ENCODE measurements at places on chromosomes 2 and 18.

DNA sequence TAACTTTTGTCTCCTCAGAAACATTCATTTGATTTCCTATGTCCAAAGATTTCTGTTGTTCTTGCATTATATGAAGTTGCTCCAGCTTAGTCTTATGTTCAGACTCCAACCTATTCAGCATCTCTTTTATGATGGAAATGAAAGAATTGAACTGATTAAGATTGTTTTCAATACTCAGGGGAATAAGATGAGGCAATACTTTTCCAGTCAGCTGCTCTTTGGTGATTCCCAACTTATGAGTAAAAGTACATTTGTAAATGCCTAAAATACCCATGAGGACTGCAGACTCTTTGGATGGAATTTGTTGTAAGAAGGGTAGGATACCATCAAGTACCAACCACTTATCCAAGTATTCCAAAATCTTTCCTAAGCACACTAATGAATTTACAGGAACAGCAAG, 39.8 kb downstream of the TRAK2 start:
- DNase-seq, result no peak

DNA sequence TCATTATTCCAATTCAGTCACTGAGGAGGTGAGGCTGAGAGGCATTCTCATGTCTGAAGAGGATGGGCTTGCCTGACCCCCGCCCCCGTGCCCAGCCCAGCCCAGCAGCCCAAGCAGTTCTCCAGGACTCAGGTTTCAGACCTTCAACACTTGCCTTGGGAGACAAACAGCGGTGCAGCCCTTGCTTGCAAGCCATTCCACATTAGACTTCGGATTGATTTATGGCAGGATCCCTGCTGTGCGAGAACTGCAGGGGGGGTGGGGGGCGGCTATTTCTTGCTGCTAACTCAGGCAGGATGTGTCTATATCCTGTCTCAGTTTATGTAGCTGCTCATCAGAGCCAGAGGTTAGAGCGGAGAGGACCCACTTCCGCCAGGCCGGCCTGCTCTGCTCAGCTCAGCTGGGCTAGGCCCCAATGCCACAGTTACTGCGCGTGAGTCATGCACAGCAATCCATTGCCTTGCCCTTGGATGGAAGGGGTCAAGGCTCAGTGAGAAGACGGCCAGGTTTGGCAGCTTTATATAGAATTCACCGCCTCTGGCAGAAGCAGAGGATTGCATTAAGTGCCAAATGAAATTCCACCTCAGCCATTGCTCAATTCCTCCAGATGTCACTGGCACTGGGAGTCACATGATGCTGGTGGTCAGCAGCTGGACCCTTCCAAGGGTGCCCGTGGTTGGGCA, 1.8 kb downstream of the GYPC start:
- DNase-seq, result peak; percentile 49

GRCh38 chr2:217270485-217271121, 410.7 kb upstream of the TNP1 start:
- DNase-seq, result no peak

- DNase-seq, result no peak
Measured at GRCh38 chr2:64718250-64718885, 64.7 kb upstream of the SERTAD2 start.

DNA sequence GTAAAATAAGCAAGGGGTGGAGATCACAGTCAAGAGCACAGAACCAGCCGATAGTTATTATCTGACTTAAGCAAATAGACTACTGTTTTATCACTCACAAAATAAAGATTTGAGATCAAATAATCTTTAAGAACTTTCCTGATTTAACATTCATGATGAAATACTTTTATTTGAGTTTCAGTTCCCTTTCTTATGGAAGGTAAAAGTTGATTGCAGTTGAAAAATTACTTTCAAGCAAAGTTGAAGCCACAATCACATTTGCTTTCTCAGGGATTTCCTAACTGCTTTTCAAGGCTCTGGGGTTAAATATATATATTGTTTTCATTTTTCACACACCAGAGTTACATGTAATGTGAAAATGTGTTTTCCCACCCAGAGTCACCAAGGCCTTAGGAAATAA, 599.5 kb downstream of the KCNJ3 start:
- DNase-seq, result no peak
